Stimulated activated CD4-positive, alpha-beta T cell treated with anti-CD3 and anti-CD28 coated beads, Interleukin-1b, Interleukin-23, amount 100 ng/mL, for 48 hours (primary cell): ENCODE measurements at places on chromosomes 1 and 21.

DNA sequence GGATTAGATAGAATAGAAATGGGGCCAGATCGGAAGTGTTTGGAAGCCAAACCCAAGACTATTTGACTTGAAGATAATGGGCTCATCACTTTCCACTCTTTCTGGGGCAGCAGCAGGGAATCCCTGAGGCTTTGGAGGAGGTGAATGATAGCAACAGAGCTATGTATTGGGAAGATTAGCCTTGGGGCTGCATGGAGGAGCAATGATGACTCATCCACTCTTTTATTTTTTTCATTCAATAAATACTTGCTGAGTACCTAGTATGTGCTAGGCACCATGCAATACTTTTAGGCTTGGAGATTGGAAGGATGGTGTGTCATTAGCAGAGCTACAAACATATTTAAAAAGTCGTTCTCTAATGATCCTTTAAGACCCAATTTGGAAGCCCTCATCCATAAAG lies 166.9 kb upstream of the FOXD3 start:
- DNase-seq, result no peak

GRCh38 chr1:229664133-229664689 lies 38.2 kb downstream of the URB2 start:
- peak; percentile 91 for DNase-seq

- no peak for DNase-seq
Observed at GRCh38 chr21:46146856-46147255, 8.5 kb downstream of the FTCD start.

- DNase-seq, result no peak
Observed at GRCh38 chr1:200115532-200115931, 88.0 kb downstream of the NR5A2 start.

DNA sequence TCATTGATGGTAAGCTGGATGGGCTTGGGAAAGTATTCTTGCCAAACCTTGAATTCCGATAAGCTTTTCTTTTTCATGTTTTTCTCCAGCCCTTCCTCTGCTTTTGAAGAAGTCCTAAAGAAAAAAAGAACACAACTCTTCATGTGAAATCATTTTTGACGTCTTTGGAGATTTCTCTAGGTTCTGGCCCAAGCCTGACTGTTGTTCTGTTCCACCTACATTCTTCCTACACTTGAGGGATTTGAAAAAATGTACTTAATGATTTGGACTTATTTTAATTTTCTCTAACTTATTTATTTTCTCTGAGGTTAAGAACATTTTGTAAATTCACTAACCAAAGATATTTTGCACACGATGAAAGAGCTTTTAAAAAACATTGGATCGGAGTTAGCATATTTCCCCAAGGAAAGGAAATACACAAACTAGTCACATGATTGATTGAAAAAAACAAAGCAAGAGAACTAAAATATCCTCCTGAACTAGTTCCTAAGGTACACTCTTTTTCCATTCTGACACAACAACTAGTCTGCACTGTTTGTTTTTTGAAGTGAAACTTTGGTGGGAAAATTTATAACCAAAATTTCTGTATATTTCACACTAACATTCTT lies 82.3 kb downstream of the LTN1 start:
- DNase-seq, result no peak

DNA sequence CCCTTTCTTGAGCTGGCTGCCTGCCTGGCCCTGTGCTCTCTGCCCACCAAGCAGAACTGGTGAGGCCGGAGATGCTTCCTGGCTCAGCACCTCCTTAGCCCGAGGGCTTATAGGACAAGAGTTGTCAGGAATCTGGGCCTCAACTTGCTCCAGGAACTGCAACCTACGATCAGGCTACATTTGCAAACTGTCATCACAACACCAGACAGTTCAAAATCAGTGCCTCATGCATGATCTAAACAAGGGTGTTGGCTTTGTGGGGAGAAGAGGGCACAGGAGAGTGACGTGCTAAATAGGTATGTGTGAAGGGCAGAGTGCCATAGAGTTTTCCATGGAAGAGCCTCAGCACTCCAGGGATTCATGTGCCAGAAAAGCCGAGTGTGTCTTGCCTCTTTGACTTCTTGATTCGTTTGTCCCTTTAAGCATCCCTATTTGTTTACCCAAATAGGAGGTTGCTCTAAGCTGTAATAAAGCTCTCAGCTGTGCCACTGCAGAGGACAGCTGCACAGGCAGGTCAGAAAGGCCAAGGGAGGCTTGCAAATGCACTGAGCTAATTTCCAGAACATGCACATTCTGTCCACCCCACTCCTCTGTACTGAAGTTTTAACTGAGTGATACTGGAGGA lies 30.2 kb upstream of the NEK2 start:
- DNase-seq, result no peak

GRCh38 chr1:29708381-29708780 lies 472.1 kb downstream of the PTPRU start:
- no peak for DNase-seq

DNA sequence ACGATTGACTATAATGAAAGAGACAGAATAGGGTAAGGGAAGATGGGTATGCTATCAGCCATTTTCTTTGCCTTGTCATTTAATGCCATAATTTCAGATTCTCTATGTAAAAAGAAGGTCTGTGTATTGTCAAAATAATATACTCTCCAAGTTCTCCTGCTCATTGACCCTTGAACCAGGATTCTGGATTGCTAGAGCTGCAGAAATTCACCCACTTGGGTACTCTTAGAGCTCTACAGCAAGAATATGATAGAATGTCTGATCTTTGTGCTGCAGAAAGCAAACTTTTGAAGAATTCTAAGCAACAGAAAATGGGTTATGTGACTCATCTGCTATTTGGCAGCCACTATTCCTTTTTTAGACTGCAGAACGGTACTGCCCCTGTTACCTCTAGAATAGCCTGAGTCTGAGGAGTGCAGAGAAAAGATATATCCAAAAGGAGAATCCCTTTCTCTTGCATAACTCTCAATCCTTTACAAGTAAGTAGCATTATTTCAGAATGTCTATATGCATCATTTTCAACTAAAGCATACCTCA lies 78.2 kb upstream of the TENT5C start:
- DNase-seq, result no peak

DNA sequence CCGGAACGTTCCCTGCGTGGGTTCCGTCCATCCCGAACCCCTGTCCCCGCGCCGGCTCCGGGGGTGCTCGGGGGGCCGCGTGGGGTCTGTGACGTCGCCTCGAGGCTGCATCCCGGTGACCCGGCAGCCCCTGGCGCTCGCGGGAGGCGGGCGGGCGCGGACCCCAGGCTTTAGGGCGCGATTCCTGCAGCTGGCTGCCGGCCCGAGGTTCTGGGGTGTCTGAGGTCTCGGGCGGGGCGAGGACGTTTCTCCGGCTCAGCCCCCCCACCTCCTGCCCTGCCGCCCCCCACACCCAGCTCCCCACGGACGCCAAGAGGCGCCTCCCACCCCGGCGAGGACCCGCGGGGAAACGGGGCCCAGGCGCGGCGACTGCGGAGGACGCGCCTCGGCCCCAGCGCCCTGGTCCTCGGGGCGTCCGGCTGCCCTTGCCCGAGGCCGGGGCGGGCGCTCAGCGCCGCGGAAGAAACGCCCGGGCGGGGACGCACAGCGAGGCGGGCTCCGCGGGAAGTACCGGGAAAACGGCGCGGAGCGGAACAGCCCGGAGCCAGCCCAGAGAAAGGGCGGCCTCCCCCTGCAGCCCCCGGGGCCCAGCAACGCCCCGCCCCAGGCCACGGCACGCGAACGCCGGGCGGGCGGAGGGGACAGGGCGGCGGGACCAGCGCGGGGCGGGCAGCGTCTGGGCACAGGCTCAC lies 1.3 kb upstream of the PCBP3 start:
- no peak for DNase-seq

DNA sequence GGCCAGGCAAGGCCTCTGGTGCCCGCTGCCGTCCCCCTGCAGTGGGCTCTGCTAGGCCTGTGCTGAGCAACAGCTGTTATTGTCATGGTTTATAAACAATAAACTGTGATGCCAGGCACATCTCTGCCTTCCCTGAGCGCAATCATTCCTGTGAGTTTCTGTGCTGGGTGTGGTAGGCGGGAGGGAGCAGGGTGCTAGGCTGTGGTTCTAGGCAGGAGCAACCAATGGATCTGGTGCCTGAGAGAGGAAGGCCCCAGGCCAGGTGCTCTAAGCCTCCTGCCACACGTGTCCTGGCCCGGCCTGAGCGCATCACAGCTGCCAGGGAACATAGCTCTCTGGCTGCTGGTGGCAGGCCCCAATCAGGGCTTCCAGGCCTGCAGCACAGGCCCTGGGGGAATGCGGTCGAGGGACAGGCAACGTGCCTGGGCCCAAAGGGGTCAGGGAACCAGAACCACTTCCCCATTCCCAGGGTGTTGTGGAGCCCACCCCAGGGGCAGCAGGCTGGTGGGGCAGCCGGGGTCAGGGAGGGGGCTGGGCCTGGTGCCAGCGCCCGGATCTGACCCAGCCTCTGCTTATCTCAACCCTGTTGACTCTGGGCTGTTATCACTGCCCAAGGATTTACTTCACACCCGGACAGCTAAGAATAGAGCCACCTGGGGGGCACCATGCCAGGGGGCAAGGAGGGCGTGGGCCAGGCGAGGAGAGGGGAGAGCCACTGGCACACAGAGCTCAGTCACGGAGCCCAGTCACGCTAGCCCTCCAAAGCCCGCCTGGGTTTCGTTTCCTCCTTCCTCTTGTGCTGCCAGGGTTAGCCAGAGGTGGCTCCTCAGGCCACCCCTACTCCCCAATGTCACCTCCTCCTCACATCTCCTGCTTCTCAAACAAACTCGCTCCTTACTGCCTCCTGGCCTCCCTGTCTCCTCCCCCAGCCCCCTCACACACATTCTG lies 11.5 kb downstream of the TRIM46 start:
- DNase-seq, result no peak

- DNase-seq, result no peak
Observed at GRCh38 chr1:212701910-212702309, 2.3 kb upstream of the BATF3 start.

DNA sequence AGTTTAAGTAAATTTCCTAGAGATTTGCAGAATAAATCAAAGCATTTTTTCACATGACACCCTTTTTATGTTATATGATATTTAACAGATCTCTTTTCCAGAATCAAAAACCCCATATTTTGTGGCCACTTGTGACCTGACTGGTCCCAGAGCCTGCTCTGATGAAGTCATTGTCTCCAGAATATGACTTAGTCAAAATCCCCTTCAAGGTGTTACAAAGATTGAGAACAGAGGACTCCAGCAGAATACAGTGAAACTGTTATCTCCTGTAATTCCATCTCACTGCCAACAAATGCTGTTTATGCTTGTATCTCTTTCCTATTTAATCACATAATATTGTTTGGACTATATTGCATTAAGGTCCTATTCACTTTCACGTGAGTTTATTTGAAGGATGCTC lies 25.6 kb downstream of the RGS1 start:
- DNase-seq, result no peak

DNA sequence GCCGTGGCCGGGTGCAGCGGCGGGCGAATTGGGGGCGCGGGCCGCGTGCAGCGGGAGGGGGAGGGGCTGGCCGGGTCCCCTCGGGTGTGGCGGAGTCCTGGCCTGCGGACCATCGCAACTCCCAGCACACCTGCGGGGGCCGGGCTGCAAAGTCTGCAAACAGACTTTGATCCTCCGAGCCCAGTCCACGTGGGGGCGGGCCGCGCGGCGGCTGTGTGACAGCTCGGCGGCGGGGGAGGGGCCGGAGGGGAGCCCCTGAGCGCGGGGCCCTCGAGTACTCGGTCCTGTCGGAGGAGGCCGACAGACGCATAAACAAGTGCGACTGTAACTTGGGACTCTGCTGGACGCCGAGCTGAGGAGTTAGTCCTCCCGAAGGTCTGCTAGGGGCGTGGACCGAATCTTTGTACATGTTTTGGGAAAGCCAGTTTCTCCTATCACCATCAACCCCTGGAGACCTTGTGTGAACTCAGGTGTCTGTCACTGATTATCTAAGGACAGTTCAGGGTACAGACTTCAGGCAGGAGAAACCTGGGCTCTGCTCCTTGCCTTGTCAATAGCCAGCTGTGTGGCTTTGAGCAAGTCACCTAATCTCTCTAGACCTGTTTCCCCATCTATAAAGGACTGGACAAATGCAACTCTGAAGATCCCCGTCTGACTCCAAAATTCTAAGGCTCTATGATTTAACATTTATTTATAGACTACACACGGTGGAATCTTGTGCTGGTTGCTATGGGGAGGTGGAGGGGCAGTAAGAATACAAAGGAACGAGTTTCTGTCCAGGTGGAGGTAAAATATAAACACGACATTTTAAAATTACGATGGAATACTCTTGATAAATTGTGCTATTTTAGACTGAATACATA lies 710 bp upstream of the SLC30A1 start:
- no peak for DNase-seq

DNA sequence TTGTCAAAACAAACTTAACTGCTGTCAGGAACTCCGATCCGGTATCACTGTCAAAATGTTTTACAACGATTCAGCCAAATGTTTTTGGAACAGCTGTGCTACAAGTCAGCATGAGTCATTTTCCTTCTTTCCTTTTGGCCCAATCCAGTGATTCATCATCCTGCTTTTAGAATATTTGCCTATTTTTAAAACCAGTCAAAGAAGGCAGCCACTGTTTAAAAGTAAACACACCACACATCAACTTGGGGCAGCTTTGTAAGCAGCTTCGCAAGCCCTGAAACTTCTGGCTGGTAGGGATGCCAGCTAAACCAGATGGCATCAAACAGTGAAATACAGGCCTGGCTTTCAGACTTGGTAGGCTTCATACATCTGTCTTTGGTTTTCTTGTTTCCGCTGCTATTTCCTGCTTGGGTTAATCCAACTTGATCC lies 14.9 kb downstream of the MAP3K7CL start:
- DNase-seq, result no peak

- DNase-seq, result no peak
Observed at GRCh38 chr1:52332411-52332810, 33.6 kb downstream of the CC2D1B start.

DNA sequence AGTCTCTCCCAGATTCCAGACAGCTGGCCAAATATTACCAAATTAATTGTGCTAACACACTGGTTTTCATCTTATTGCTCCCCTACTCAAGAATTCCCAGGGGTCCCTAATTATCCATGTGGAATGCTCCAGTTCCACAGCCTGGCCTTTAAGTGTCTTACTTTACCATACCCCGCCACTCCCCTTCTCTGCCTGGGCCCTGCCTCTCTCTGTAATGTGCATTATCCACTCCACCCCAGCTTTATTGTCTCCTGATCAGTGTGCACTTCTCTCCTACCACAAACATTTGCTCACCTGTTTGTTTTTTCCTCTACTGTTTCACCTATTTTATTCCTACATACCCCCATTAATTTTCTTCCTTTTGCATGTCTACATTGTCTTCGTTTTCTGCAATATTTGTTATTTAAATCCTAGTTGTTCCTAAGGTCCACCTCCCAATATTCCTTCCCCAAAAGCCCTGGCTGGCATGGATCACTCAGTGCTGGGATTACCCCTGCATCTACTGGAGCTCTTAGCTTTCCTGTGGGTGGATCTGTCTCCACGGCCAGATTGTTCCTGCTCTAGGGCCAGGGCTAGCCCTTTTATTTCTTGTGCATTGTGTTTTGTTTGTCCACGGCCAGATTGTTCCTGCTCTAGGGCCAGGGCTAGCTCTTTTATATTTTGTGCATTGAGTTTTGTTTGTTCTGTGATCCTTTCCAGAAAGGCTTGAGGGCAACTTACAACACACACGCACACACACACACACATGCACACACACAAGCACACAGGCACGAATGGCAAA lies 33.4 kb upstream of the ATP1B1 start:
- DNase-seq, result no peak
